Memory B cell (primary cell): ENCODE measurements at places on chromosomes 1 and 21.

- no peaks in the 10 kb centered on the region for H3K27me3 ChIP-seq
- no peaks in the 10 kb centered on the region for H3K36me3 ChIP-seq
- H3K4me1 ChIP-seq, result peaks cover 30% of the 10 kb centered on the region
- DNase-seq, result no peak
Observed at GRCh38 chr1:203380420-203381150, 29.7 kb upstream of the FMOD start.

GRCh38 chr21:38818325-38818723 lies 12.6 kb downstream of the ETS2 start:
- no peaks in the 10 kb centered on the region for H3K4me1 ChIP-seq
- H3K36me3 ChIP-seq, result peaks cover 40% of the 10 kb centered on the region
- no peak overlapping the region for H3K27ac ChIP-seq
- H3K4me3 ChIP-seq, result no peak overlapping the region
- DNase-seq, result no peak

GRCh38 chr1:25065795-25066238 lies 135.7 kb upstream of the RUNX3 start:
- no peaks in the 10 kb centered on the region for H3K27me3 ChIP-seq
- H3K27ac ChIP-seq, result no peak overlapping the region
- H3K4me1 ChIP-seq, result peaks cover 9% of the 10 kb centered on the region

GRCh38 chr21:14830307-14830706 lies 234.5 kb downstream of the NRIP1 start:
- H3K4me3 ChIP-seq, result no peak overlapping the region
- H3K27me3 ChIP-seq, result no peaks in the 10 kb centered on the region
- peaks cover 5% of the 10 kb centered on the region for H3K4me1 ChIP-seq
- no peak overlapping the region for H3K27ac ChIP-seq
- no peak for DNase-seq

DNA sequence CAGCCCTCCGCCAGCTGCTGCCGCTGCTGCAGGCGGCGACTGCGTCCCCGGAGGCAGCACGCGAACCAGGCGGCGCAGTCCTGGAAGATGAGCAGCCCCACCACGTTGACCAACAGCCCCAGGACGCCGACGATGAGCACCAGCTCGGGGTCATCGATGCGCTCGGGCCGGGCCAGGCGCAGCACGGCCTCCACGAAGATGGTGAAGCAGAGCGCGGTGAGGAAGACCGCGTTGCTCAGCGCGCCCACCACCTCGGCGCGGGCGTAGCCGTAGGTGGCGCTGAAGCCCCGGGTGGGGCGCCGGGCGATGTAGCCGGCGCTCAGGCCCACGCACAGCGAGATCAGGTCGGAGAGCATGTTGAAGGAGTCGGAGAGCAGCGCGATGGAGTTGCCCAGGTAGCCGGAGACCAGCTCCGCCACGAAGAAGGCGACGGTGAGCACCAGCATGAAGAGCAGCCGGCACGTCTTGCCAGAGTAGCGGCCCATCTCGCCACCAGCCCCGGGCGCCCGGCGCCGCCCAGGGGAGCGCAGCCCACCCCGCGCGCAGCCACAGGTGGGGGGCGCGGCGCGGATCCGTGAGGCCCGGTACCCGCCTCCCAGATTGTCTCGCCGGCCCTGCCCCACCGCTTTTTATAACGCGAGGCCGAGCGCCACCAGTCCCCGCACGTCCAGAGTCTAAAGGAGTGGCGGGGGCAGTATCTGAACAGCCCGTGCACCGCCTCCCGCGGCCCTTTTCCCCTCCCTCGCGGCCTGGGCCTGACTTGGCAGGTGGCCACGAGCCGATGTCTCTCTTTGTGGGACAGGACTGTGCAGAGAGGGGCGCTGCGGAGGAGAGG lies at the start of gene SLC30A10:
SLC30A10 (minus strand) TSS at position 602 of the 835 bp plus-strand sequence; CDS start at position 485, 117 bp downstream.
- no peak within 1 kb of the TSS for H3K27ac ChIP-seq
- peak within 1 kb of the TSS; percentile 82 for H3K4me3 ChIP-seq
- DNase-seq, result no peak

DNA sequence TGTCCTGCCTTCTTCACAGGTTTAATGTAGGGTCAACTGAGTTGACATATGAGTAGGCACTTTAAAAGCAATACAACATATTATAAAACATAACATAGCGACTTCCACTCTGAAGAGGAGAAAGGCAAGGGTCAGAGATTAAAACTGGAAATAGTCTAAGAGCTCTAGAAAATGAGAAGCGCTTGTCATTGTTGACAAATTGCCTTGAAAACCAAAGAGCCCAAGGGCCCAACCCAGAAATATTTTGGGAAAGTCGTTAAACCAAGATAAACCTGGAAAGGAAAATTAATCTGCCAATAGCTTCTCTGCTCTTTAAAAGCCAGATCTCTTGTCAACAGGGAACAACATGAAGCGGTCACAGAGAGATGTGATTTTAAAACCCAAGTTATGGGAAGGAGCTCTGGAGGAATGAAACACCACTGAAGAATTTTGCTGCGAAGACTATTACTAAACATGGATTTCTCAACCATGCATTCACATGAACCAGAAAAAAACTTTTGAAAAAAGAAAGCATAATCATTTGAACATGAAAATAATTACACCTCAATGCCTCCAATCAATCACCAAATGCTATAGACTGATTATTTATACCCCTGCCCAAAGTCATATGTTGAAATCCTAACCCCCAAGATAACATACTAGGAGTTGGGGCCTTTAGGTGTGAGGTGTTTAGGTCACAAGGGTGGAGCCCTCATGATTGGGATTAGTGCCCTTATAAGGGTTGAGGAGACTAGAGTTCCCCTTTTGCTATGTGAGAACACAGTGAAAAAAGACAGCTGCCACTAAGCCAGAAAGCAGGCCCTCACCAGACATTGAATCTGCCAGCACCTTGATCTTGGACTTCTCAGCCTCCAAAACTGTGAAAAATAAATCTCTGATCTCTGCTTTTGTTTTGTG lies 33.0 kb upstream of the MTF1 start:
- no peak for DNase-seq
- H3K4me1 ChIP-seq, result peaks cover 6% of the 10 kb centered on the region
- H3K36me3 ChIP-seq, result peaks cover 26% of the 10 kb centered on the region
- H3K27me3 ChIP-seq, result no peaks in the 10 kb centered on the region
- no peak overlapping the region for H3K4me3 ChIP-seq
- H3K27ac ChIP-seq, result no peak overlapping the region

DNA sequence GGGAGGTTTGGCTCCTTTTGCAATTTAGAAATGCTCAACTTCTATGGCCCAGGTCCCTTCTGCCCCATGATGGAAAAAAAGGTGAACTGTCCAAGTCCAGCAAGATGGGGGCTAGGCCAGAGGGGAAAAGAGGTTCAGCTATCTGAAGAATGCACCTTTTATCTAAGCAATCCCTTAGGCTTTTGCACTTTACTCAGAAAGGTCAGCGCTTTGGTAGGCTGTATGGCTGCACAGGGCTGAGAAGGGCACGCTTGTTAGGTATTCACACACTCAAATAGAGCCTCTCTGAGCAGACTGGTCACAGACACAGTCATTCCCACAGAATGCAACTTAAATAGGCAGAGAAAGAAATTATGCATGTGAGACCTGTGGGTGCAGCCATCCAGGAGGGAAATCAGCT lies 31.0 kb downstream of the KANK4 start:
- no peak overlapping the region for H3K4me3 ChIP-seq
- peaks cover 11% of the 10 kb centered on the region for H3K27me3 ChIP-seq
- no peak for DNase-seq
- H3K36me3 ChIP-seq, result no peaks in the 10 kb centered on the region

DNA sequence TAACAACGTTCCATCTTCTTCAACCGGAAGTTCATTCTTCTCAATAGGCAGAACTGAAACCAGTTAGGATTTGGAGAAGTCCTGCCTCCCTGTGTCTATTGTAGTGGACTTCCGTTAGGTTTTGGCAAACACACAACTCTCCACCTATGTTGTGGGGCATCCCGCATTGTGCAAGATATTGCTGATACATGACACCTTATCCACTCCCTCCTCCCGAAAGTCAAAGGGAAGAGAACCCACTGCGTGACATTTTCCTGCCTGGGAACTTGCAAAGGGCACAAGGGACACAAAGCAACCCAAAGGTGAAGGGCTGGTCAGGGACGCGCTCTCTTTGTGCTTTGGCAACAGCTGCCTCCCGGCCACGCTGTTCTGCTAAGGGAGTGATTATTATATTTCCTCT lies 164.8 kb downstream of the TPR start:
- H3K27ac ChIP-seq, result no peak overlapping the region
- no peak for DNase-seq
- H3K4me1 ChIP-seq, result peaks cover 3% of the 10 kb centered on the region
- no peaks in the 10 kb centered on the region for H3K36me3 ChIP-seq
- H3K4me3 ChIP-seq, result no peak overlapping the region

- no peak for DNase-seq
- H3K27ac ChIP-seq, result no peak overlapping the region
- no peaks in the 10 kb centered on the region for H3K4me1 ChIP-seq
- H3K27me3 ChIP-seq, result peaks cover 15% of the 10 kb centered on the region
- peaks cover 2% of the 10 kb centered on the region for H3K36me3 ChIP-seq
Observed at GRCh38 chr1:109718495-109718894, 6.4 kb downstream of the GSTM5 start.

DNA sequence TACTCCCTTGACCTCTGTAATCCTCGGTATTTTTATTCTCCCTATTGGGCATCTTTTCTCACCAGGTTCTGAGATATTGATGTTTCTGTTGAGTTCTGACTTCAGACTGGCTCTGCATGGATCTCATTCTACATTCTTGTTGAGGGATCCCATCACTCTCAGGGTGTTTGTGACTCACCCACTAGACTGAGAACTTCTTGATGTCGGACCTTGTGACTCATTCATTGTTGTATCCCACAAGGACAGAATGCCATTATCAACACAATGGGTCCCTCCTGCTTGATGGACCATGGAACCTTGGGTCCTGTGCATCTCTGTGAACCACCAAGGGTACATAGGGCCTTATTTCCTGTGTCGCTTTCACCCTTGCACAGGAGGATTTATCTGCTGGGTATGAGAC lies 174.1 kb downstream of the PBX1 start:
- no peak overlapping the region for H3K4me3 ChIP-seq
- H3K27ac ChIP-seq, result no peak overlapping the region
- no peak for DNase-seq

GRCh38 chr1:59433440-59433813 lies 136.5 kb downstream of the FGGY start:
- peaks cover 5% of the 10 kb centered on the region for H3K36me3 ChIP-seq
- H3K27me3 ChIP-seq, result no peaks in the 10 kb centered on the region
- no peak overlapping the region for H3K4me3 ChIP-seq
- no peak overlapping the region for H3K27ac ChIP-seq
- no peak for DNase-seq

DNA sequence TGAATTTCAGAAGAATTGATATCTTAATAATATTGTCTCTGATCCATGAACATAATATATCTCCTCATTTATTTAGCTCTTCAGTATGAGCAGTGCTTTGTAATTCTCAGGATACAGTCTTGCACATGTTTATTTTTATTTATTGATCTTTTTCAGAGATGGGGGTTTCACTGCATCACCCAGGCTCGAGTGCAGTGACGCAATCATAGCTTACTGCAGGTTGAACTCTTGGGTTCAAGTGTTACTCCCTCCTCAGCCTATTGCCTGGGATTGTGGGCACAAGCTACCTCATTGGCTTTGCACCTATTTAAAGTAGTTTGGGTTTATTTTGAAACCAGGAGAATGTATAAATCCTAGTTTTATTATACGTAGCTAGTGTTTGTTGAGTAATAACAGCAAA lies 4.7 kb downstream of the RPS6KC1 start:
- peaks cover 18% of the 10 kb centered on the region for H3K4me1 ChIP-seq
- no peak for DNase-seq
- peaks cover 4% of the 10 kb centered on the region for H3K36me3 ChIP-seq
- H3K4me3 ChIP-seq, result no peak overlapping the region

- peaks cover 11% of the 10 kb centered on the region for H3K27me3 ChIP-seq
- no peak overlapping the region for H3K27ac ChIP-seq
- no peaks in the 10 kb centered on the region for H3K36me3 ChIP-seq
- no peak overlapping the region for H3K4me3 ChIP-seq
- no peaks in the 10 kb centered on the region for H3K4me1 ChIP-seq
- DNase-seq, result no peak
Observed at GRCh38 chr21:31941694-31942093, 68.9 kb downstream of the HUNK start.

- peak overlapping the region; percentile 30 for H3K27ac ChIP-seq
- H3K27me3 ChIP-seq, result no peaks in the 10 kb centered on the region
- no peak for DNase-seq
- peaks cover 26% of the 10 kb centered on the region for H3K4me1 ChIP-seq
Observed at GRCh38 chr1:32005522-32005921, 8.1 kb upstream of the KHDRBS1 start.

DNA sequence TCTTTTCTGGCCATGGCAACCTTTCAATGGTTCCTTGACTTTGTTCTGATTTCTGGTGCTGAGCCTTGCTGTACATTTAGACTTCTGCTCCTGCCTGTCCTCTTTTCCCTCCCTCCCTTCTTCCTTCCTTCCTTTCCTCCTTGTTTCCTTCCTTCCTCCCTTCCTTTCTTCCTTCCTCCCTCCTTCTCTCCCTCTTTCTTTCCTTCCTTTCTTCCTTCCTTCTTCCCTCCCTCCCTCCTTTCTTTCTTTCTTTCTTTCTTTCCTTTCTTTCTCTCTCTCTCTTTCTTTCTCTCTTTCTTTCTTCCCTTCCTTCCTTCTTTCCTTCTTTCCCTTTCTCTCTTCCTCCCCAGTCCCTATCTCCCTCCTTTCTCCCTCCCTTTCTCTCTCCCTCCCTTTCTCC lies 10.4 kb upstream of the IGSF21 start:
- DNase-seq, result no peak
- H3K27ac ChIP-seq, result no peak overlapping the region
- H3K4me3 ChIP-seq, result no peak overlapping the region
- H3K27me3 ChIP-seq, result peaks cover 27% of the 10 kb centered on the region
- no peaks in the 10 kb centered on the region for H3K36me3 ChIP-seq

- DNase-seq, result no peak
- no peak overlapping the region for H3K4me3 ChIP-seq
- no peak overlapping the region for H3K27ac ChIP-seq
- peaks cover 2% of the 10 kb centered on the region for H3K4me1 ChIP-seq
- H3K27me3 ChIP-seq, result peaks cover 1% of the 10 kb centered on the region
Observed at GRCh38 chr1:244191581-244191980, 140.5 kb downstream of the ZBTB18 start.

DNA sequence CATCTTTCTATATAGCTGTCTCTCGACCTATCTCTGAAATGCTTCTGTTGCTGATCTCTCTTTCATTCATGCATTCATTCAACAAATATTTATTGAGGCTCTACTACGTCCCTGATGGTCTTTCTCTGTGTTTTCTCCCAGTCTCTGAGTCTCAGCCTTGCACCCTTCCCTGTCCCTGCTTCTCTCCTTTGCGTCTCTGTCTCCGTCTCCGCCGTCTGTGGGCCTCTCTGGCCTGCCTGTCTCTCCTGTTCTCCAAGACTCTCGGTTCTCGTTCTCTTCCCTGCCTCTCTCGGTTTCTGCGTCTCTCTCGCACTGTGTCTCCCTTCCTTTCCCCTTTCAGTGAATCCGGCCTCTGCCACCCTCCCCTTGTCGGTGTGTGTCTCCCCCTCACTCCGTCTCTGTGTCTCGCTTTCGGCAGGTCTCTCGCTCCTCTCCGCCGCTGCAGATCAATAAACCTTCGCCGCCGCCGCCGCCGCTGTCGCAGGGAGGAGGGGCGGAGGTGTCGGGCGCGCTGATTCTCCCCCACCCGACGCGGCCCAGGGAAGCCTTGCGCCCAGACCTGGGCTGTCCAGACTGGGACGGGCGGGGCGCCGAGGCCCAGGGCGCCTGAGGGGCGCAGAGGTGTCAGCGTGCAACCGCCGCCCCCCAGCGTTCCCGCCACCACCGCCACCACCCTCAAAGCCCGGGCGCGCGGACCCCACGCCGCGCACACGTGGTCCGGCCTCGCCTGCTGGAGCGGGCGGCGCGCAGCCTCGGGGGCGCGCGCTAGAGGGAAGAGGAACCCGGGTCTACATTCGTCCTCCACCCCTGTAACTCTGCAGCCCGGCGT lies 3.0 kb downstream of the EFNA3 start:
- peaks cover 41% of the 10 kb centered on the region for H3K4me1 ChIP-seq
- H3K27me3 ChIP-seq, result peaks cover 17% of the 10 kb centered on the region
- H3K4me3 ChIP-seq, result peak overlapping the region; percentile 62
- DNase-seq, result no peak
- no peaks in the 10 kb centered on the region for H3K36me3 ChIP-seq
